ENCODE measurements at places on chromosomes 13 and 19. TPM values are rescaled to one million over a fixed set of nuclear protein-coding genes. Genes with fewer than 3 reads are reported as not detected.

GRCh38 chr13:111658145-111659100 lies 338.0 kb downstream of the TEX29 start:
- H3K27ac ChIP-seq: no peak overlapping the region
- DNase-seq: no peak
- H3K4me1 ChIP-seq: no peaks in the 10 kb centered on the region
- H3K27me3 ChIP-seq: no peaks in the 10 kb centered on the region
- no peak overlapping the region for H3K4me3 ChIP-seq

DNA sequence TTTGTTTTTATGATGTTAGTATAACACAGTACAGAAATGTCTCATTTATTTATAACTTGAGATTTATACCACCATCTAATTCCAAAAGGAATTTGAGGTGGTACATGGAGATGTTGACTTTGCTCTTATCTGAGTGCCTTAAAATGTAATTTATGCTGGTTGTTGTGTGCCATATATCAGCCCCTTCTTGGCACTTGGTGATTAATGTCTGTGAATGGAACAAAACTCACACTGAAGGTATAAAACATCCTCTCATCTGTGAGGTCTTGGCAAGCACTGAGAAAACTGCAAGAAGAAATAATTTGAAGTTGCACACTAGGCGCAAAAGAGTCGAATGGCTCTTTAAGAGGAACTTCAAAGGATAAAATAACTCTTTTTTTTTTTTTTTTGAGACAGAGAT lies 240.4 kb downstream of the B3GLCT start:
- no peak overlapping the region for H3K27ac ChIP-seq
- no peaks in the 10 kb centered on the region for H3K4me1 ChIP-seq
- no peak overlapping the region for H3K4me3 ChIP-seq
- H3K27me3 ChIP-seq: peaks cover 2% of the 10 kb centered on the region
- no peaks in the 10 kb centered on the region for H3K36me3 ChIP-seq

- H3K4me3 ChIP-seq: no peak overlapping the region
- no peak overlapping the region for H3K27ac ChIP-seq
- H3K36me3 ChIP-seq: no peaks in the 10 kb centered on the region
- peaks cover 7% of the 10 kb centered on the region for H3K27me3 ChIP-seq
- no peaks in the 10 kb centered on the region for H3K4me1 ChIP-seq
- no peak for DNase-seq
Observed at GRCh38 chr19:5434970-5435641, 20.1 kb upstream of the ZNRF4 start.

GRCh38 chr19:29598036-29598435 lies 8.0 kb upstream of the POP4 start:
- H3K36me3 ChIP-seq: no peaks in the 10 kb centered on the region
- no peak overlapping the region for H3K27ac ChIP-seq
- peaks cover 2% of the 10 kb centered on the region for H3K4me1 ChIP-seq
- H3K4me3 ChIP-seq: no peak overlapping the region
- DNase-seq: no peak

DNA sequence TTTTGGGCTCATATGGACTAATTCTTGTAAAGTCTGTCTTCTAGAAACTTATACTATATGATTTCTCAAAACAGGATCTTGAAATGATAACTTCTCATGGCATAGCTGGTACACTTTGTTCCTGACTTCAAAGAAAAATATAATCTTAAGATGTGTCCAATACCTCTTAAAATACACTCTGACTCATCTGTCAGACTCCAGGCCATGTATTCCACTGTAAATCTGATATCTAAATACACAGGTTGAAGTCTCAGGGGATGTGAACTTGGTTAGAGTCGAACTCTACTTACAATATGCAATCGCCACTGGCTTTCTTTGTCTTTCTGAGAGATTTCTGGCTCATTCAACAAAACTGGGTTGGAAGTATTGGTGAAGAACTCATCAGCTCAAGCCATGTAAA lies 99.8 kb downstream of the LACC1 start:
- H3K4me3 ChIP-seq: no peak overlapping the region
- no peak for DNase-seq
- H3K4me1 ChIP-seq: no peaks in the 10 kb centered on the region
- H3K36me3 ChIP-seq: no peaks in the 10 kb centered on the region
- peaks cover 2% of the 10 kb centered on the region for H3K27me3 ChIP-seq

DNA sequence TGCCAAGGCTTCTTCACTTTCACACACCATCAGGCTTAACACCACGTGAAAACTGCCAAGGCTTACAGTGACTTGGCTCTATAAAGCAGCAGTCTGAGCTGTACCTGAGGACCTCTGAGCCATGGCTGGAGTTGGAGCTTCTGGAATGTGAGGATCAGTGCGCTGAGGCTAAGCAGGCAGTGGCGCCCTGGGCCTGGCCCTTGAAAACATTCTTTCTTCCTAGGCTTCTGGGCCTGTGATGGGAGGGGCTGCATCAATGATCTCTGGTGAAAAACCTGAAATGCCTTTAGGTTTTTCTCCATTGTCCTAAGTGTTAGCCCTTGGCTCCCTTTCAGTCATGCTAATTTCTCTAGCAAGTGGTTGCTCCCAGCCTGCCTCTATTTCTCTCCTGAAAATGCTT lies 192.5 kb upstream of the PCDH20 start:
- no peaks in the 10 kb centered on the region for H3K4me1 ChIP-seq
- H3K36me3 ChIP-seq: no peaks in the 10 kb centered on the region
- no peak for DNase-seq
- no peak overlapping the region for H3K4me3 ChIP-seq

GRCh38 chr19:512547-513365 lies 5.5 kb downstream of the TPGS1 start:
- peaks cover 36% of the 10 kb centered on the region for H3K4me1 ChIP-seq
- H3K27me3 ChIP-seq: no peaks in the 10 kb centered on the region
- H3K4me3 ChIP-seq: no peak overlapping the region

The METTL21C gene
- not detected for total RNA-seq

The RASAL3 gene
- total RNA-seq: 110 TPM

The STAP2 gene
- total RNA-seq: 14.2 TPM

The ZNF345 gene
- 2.8 TPM for total RNA-seq

The CACNG7 gene
- total RNA-seq: not detected
